ENCODE measurements at places on chromosomes 7 and 10.
A peak's percentile ranks its signal among the peaks of the same experiment; 100 is the strongest.

- DNase-seq, result no peak
Observed at GRCh38 chr7:104267701-104268368, 60.0 kb upstream of the ORC5 start.

DNA sequence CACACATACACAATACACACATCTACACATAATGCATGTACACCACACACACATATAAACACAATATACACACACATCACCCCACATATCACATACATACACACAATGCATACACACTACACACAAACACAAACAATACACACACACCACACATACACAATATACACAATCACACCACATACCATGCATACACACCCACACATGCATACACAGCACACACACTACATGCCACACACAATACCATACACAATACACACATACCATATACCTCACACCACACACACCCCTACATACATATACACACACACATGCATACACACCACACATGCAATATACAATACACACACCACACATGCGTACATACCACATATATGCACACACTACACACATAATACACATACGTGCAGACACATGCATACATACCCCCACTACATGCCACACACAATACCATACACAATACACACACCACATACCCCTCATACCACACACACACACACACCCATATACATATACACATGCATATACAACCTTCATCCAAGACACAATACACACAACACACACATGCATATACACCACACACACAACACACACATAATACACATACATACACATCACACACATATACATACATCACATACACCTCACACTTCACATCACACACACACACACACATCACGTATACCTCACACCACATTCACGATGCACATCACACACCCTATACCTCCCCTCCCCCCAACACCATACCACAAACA is 34.0 kb downstream of the PSMC2 start:
- DNase-seq, result no peak

GRCh38 chr7:131194070-131194865 is 133.4 kb upstream of the MKLN1 start:
- DNase-seq, result no peak

- DNase-seq, result peak; percentile 69
Observed at GRCh38 chr10:79242620-79243152, 104.6 kb upstream of the PPIF start.

- no peak for DNase-seq
Observed at GRCh38 chr7:10257438-10257837, 716.2 kb upstream of the PHF14 start.

DNA sequence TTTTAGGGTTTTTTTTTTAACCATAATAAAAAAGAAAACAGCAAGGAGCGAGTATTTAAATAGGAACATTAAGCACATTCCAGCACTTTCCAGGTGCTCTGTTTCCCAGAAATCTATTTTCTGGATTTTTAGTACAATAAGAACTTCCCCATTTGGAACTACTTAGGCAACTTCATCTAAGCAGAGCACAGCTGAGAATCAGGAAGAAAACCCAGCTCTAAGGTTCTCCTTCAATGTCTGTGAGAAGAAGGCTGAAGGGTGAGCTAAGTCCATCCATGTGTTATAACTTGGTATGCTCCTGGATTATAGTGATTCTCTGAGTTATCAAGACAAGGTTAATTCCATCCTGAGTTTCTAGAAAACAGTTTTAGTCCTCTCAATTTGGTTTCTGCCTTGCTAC is 181.9 kb downstream of the CYP26A1 start:
- DNase-seq, result no peak

- DNase-seq, result no peak
Observed at GRCh38 chr10:16816171-16816570, 1.1 kb downstream of the RSU1 start.

- DNase-seq, result no peak
Observed at GRCh38 chr7:106484562-106484961, 176.4 kb downstream of the CCDC71L start.

Measured in muscle of arm (tissue), 14 donors.